ENCODE measurements at places on chromosomes 2 and 18. TPM values are rescaled to one million over a fixed set of nuclear protein-coding genes. Genes with fewer than 3 reads are reported as not detected.

Gene CNGA3
- 0.18 TPM for total RNA-seq

Gene ACMSD
- not detected for total RNA-seq

Gene FSHR
- not detected for total RNA-seq

DNA sequence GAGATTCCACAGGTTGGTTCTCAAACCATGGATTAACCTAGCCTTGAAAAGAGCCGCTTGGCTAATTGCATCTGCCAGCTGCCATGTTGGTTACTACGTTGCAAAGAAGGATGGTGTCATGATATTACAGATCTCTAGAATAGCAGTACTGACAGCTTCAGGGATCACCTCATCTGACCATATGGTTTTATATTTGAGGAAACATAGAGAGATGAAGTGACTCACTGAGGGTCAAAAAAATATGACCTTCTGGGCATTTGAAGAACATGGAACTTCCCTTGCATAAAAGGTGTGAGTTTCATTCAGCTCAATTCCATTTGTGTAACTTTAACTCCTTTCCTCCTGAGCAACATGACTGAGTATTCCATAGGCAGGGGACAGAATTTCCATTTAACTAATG, 242.3 kb downstream of the SETBP1 start:
- H3K27ac ChIP-seq: no peak overlapping the region
- H3K4me3 ChIP-seq: no peak overlapping the region
- no peaks in the 10 kb centered on the region for H3K27me3 ChIP-seq
- H3K4me1 ChIP-seq: no peaks in the 10 kb centered on the region
- DNase-seq: no peak

GRCh38 chr2:112199188-112199587, 55.7 kb downstream of the ZC3H8 start:
- no peak overlapping the region for H3K4me3 ChIP-seq
- H3K27me3 ChIP-seq: no peaks in the 10 kb centered on the region
- DNase-seq: no peak
- H3K36me3 ChIP-seq: no peaks in the 10 kb centered on the region
- no peaks in the 10 kb centered on the region for H3K4me1 ChIP-seq
